ENCODE measurements at places on chromosomes 16 and 17.

DNA sequence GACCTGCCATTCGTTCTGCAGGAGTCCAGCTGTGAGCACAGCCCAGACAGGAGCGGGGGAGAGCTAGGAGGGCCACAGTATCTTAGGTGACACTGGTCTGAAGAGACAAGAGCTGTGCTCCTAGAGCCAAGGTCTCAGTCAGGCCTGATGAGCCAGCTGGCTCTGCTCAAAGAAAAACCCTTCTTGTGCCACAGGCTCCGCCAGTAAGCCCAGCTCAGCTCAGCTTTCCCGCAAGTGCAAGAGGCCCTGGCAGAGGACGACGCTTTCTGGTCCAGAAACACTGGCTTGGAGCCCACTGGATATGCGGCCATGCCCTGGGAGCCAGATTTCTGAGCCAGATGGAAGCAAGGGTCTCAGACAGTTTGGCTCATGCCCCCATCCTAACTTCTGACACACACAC lies 23.9 kb downstream of the PEMT start:
- DNase-seq: no peak

DNA sequence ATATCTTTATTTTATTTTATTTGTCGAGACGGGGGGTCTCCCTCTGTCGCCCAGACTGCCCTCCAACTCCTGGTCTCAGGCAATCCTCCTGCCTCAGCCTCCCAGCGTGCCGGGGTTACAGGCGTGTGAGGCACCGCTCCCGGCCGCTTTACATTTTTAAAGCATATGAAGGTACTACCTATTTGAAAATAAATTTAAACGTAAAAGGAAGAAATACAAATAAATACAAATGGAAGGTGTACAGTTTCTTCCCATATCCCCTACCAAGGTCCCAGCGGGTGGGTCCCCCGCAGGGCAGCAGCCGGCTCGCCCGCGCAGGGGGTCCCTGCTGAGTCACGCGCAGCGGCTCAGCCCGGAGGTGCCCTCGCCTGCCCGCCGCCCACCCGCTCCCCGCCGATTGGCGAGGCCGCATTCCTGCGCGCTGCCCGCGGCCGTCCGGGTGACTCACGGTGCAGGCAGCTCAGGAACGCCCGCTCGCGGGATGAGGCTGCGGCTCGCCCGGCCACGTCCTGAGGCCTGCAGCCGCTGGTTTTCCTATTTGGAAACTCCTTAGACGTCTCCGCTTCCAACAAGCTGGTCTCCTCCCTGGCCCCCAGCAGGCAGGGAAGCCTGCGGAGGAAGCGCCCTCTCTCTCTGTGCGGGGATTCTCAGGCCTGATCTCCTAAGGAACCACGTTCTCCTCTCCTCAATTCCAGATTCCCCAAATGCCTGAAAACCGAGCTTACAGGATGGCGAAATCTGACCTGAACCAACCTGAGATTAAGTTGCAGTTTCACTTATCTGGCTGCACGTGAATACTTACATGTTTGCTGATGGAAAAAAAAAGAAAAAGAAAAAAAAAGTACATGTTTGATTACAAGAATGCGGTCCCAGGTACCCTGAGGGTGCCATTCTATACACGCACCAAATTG lies 54.8 kb upstream of the MAP3K14 start:
- peak; percentile 17 for DNase-seq

DNA sequence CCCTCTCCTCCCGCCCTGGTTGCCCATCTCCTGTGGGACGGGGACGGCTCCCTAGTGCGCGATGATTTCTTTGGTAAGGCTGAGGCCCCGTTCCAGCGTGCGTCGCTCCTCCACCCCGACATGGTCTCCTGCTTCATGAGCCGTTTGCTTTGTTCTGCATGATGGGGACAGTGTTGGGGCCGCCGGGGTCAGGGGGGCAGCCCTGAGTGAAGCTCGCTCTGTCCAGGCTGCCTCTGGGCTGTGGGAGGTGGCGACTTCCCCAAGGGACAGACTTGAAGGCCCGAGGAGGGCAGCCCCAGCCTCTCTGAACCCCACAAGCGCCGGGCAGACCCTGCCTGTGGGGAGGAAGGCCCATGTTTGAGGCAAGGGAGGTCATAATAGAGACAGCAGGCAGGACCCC lies 12.4 kb downstream of the NME3 start:
- DNase-seq: no peak

DNA sequence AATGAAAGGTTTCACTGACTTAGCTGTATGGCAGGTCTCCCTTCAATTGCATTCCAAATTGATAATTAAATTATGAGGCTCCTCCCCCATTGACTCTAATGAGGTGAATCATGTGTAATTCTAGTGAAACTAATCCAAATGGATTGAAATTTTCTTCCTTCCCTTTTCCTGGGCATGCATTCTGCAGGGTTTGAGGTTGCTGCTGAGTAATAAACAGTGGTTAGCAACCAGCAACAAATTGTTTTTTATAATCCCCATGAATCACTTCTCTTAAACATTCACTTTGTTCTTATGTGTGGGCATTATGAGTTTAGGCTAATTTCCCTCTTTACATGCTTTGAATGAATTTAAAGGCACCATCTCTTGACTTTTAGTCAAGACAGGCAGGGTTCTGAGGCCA lies 43.4 kb downstream of the MYOCD start:
- no peak for DNase-seq

DNA sequence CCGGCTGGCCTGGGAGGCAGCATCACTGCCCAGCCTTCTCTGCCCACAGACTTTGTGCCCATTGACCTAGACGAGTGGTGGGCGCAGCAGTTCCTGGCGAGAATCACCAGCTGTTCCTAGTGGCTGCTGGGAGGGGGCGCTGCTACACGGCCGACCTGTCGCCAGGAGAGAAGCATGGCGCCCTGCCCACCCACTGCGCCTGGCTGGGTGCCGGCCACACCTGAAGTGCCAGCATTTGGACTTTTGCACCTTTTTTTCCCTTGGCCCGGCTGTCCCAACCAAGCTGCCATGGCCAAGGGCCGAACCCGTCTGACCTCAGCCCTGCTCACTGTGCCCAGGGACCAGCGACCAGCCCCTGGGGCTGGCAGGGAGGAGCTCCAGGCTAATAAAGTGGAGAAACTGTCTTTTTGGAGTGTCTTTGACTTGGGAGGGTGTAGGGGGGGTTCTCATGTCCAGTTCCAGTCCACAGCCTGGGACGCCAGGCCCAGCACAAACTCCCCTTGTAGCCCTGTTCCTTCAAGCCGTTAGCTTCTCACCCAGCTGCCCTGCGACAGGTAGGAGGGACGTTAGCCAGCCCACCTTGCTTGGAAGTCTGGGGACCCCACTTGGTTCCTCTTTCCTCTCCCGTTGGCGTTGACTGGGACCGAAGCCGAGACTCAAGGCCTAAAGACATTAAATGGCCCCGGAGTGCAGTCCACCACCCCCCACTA lies 939 bp upstream of the WDR90 start:
- no peak for DNase-seq

GRCh38 chr17:4054446-4054845 lies 88.4 kb downstream of the ZZEF1 start:
- no peak for DNase-seq

DNA sequence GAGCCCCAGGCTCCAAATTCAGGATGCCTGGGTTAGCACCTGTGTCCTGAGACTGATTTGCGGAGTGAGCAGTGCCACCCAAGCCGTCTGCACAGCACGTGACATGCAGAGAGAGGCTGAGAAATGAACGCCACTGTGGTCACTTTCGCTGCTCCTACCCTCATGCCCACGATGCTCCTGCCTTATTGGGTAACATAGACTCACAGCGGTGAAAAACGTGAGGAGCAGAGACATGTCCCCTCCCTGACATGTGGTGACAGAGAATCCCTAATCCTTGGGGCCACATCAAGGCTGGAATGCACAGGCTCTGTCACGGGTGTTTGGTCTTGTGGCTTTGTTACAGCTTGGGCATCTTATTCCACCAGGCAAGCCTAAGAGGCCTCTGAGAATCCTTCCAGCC lies 52.1 kb upstream of the CACNG5 start:
- DNase-seq: no peak

GRCh38 chr17:37475731-37476420 lies 13.8 kb upstream of the DUSP14 start:
- no peak for DNase-seq

DNA sequence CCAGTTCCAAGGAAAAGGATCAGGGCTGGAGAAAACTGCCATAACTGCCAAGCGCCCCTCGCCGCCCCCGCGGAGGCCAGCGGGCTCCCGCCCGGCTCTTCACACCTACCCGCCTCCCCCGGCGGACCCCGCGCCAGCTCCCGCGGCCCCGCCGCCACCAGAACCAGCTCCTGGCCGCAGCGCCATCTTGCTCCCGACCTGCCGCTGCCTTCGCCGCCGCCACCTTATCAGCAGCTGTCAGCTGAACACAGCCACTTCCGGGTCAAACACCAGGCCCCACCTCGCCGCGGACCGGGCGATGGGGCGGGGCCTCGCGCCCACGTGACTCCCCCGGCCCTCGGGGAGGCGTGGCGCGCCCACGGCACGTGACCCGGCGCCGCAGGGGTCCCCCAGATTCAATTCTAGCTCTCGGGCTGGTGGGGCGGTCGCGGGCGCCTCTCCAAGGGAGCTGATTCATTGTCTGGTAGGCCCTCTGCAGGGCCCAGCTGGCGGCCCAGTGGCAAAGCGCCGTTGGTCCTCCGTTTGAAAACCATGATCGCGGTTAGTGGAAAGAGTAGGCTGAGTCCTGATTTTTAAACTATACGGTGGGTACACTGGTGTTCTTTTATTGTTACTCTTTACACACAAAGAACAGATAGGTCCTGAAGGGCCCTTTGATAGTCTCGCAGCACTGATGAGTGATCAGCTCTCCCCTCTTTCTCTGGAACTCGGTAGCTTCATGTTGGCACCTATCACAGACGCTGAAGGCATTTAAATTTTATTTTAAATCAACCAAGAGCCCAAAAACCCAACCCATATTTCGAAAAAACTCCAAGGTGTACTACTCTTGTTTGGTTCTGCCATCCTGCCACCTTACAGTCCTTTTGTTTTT lies at the start of gene SYNRG:
Gene SYNRG, minus strand, starts transcription at position 249 of the 871 bp plus-strand sequence. Its CDS starts 63 bp downstream, at position 186.
- peak; percentile 96 for DNase-seq

DNA sequence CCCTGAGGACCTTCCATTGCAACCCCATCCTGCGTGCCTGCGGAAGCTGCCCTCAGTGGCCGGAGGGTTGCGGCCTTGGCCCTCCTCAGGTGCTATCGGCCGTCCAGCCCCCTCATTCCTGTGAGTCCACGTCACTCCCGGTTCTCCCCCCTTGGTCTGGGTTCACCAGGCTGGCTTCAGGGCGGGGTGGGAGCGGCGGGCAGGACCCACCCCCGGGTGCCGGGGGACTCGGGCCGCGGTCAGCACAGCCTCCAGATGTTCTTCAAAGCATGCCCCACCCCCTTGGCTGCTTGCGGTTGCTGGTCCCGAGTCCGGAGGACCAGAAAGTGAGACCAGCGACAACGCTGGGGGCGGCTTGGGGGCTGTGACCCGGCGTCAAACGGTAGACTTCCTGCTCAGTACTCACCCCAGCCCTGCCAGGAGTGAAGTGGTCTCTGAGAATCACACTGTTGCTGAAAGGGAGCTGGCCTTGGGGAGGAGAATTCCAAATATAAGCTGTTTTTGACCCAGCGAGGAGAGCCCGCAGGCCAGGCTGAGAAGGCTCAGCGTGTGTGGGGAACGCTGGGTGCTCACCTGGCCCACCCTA lies 4.5 kb downstream of the ZNF469 start:
- no peak for DNase-seq

GRCh38 chr17:80705988-80706387 lies 161.3 kb downstream of the RPTOR start:
- DNase-seq: no peak

DNA sequence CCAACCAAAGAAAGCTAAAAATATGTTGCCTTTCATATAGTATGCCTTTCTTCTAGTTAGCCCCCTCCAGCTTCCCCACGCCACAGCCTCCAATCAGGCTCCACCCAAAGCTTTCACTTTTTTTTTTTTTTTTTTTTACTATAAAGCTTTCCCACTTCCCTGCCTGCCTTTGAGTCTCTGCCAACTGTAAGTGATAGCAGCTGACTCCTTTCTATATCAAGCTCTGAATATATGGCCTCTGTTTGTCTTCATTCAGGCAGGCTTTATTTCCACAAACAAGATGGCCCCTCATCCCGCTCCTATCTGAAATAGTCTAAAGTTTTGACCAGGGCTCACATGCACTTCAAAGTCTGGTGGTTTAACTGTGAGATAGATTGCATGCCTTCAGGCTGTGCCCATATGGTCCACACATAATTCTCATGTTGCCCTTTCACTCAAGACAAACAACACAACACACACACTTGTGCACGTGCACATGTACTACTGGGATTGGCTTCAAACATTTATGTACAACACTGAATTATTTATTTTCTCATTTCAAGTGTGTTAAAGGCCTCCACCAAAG lies 39.8 kb upstream of the DYNLRB2 start:
- no peak for DNase-seq

DNA sequence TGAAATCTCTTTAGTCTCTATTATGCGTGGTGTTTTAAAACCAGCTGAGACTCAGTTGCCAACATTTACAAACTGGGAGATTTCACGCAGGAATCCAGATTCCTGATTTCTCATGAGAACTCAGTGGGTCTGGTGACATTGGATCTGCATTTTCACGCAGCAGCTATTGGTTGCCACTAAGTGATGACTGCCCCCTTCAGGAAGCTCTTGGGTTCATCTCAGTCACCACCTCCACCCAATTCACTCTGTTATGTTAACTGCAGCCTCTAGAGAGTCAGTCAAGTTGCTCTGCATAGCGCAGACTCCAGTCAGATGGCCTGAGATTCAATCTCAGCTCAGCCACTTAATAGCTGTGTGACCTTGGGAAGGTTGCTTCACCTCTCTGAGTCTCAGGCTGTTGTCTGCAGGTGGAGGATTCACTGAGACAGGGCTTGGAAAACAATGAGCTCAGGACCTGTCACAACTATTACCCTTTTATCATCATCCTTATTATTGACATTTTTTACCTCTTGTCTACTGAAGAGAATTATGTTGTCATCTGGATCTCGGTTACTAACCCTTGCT lies 6.4 kb downstream of the SHISA9 start:
- no peak for DNase-seq

- DNase-seq: peak; percentile 59
Measured at GRCh38 chr17:76268015-76268749, 3.0 kb downstream of the UBALD2 start.

DNA sequence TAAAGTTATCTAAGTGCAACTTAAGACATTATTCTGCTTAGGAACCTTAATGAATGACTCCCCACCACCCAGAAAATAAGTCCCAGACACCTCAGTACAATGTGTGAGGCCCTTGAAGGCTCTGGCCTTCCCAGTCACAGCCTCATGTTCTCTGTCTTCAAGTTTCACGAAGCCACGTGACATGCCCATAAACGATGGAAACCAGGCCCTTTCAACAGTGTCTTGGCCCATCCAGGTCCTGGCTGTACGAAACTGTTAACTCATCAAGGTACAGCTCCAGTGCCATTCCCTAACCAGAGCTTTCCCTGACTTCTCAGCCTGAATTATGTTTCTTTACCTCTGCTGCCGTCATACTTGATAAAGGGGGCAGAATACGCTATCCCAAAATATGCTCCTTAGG lies 69.0 kb downstream of the ARHGAP17 start:
- no peak for DNase-seq

GRCh38 chr17:40850293-40850972 lies 16.6 kb downstream of the KRT12 start:
- no peak for DNase-seq

GRCh38 chr16:68310774-68311511 lies at the start of the genes PRMT7 and SLC7A6OS:
Gene PRMT7, plus strand, starts transcription at chr16:68311019. Its CDS starts 4,961 bp downstream, at chr16:68315980.
Gene SLC7A6OS, minus strand, starts transcription at chr16:68310946. Its CDS starts 20 bp downstream, at chr16:68310926.
- DNase-seq: peak; percentile 82

All from stimulated activated CD8-positive, alpha-beta memory T cell treated with anti-CD3 and anti-CD28 coated beads, Interleukin-15, amount 100 ng/mL, for 4 hours (primary cell).